ENCODE measurements at places on chromosomes 2 and 18. TPM values are rescaled to one million over a fixed set of nuclear protein-coding genes. Genes with fewer than 3 reads are reported as not detected.

SCG2 gene
- 0.28 TPM for total RNA-seq

AQP12A gene
- not detected for total RNA-seq

DNA sequence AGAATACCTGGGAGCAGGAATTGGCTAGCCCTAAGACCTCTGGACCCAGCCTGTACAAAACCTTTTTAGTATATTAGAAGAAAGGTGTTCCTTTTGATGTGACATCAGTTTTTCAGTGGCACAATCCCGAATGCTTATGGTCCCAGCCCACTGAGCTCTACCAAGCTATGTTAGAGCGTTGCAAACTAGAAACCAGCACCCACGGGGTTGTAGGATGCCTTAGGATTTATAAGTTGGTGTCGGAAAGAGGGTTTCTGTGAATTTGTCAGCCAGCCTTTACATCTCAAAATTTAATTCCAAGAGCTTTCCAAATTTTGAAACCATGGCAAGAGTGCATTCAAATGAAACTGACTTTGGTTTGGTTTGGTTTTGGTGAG, 499 bp upstream of the LMAN1 start:
- peaks cover 35% of the 10 kb centered on the region for H3K4me1 ChIP-seq
- H3K27me3 ChIP-seq = no peaks in the 10 kb centered on the region
- H3K4me3 ChIP-seq = peak overlapping the region; percentile 99
- H3K36me3 ChIP-seq = peaks cover 18% of the 10 kb centered on the region
- H3K27ac ChIP-seq = peak overlapping the region; percentile 90

- H3K27me3 ChIP-seq = no peaks in the 10 kb centered on the region
- H3K4me3 ChIP-seq = no peak overlapping the region
- peaks cover 3% of the 10 kb centered on the region for H3K4me1 ChIP-seq
- no peak for DNase-seq
- no peaks in the 10 kb centered on the region for H3K36me3 ChIP-seq
- no peak overlapping the region for H3K27ac ChIP-seq
Observed at GRCh38 chr2:21358976-21359375, 235.2 kb downstream of the TDRD15 start.

ACAA2 gene
- 256 TPM for total RNA-seq

GRCh38 chr2:48711343-48711742, 44.2 kb downstream of the LHCGR start:
- no peak overlapping the region for H3K27ac ChIP-seq
- H3K36me3 ChIP-seq = no peaks in the 10 kb centered on the region
- H3K4me3 ChIP-seq = no peak overlapping the region
- DNase-seq = no peak
- H3K27me3 ChIP-seq = no peaks in the 10 kb centered on the region

ADD2 gene
- 3.6 TPM for total RNA-seq
